ENCODE measurements at places on chromosomes 6 and 20.

DNA sequence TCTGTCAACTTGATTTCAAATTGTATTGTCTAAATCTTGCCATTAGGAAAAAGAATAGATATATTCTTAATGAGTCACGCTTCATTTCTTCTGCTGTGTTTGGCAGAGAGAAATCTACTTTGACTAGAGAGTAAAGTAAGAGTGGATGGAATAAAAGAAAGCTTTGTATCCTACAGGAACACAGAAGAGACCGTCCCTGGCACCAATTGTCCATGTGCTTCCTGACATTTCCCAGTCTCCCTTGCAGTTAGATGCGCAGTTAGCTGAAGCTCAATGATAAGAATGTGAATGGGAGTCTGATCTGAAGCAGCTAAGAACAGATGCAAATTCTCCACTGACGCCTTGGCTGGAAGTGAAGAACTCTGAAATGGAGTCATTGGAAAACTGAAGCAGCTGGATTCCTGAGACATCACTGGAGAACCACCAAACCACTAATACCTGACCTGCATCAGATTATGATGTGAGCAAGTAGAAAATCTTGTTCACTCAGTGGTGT lies 528.2 kb upstream of the MARCKS start:
- H3K27me3 ChIP-seq, result no peaks in the 10 kb centered on the region
- no peak overlapping the region for H3K27ac ChIP-seq
- DNase-seq, result no peak
- no peaks in the 10 kb centered on the region for H3K36me3 ChIP-seq

- H3K27me3 ChIP-seq, result no peaks in the 10 kb centered on the region
- peaks cover 18% of the 10 kb centered on the region for H3K4me1 ChIP-seq
- no peak overlapping the region for H3K4me3 ChIP-seq
- DNase-seq, result no peak
Observed at GRCh38 chr6:35262596-35262995, 3.1 kb downstream of the ZNF76 start.

GRCh38 chr6:168156742-168157265 lies 77.8 kb upstream of the FRMD1 start:
- H3K4me3 ChIP-seq, result no peak overlapping the region
- DNase-seq, result no peak
- no peaks in the 10 kb centered on the region for H3K27me3 ChIP-seq
- peak overlapping the region; percentile 85 for H3K27ac ChIP-seq

DNA sequence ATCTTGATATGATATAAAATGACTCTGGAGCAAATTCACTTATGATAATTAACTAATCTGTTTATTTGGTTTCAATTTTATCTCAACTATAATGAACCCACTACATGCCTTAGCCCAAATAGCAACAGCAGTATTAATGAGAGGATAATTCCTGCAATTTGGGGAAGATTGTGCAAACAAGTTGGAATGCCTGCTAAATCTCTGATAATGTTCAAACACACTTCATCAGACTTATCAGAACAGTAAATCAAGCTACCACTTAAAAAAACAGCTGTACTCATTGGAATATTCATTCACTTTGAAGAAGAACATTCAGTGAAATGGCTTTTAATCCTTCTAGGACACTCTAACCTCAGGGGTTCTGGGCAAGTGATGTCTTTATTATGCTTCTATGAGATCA lies 85.4 kb downstream of the CBLN4 start:
- H3K27me3 ChIP-seq, result no peaks in the 10 kb centered on the region
- H3K4me3 ChIP-seq, result no peak overlapping the region
- no peak overlapping the region for H3K27ac ChIP-seq
- no peaks in the 10 kb centered on the region for H3K36me3 ChIP-seq
- H3K4me1 ChIP-seq, result no peaks in the 10 kb centered on the region
- no peak for DNase-seq

DNA sequence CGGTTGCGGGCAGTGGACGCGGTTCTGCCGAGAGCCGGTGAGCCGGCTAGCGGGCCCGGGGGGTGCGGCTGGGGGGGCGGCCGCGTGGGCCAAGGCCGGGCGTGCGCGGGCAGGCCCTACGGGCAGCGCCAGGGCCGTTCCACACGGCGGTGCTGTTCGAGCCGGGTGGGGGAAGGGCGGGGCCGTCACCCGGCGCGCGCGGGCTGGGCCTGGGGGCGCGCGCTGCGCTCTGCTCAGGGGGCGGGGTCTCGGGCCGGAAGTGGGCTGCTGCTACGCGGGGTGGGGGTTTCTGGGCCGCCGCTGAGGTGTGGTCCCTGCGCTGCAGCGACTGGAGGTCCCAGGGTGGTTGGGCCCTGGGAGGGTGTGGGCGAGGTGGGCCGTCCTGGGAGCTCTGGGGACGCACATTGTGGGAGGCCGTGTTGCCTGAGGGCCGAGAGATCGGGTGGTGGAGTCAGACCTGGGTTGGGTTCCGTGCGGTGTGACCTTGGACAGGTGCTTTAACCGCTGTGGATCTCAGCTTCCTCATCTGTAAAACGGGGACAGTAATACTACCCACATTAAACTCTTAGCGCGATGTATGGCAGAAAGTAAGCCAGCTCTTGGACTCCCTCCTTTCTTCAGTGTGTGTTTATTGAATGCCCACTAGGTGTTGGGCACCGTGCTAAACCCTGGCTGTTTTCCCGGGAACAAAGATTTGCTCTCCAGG lies 391 bp downstream of the MAPRE1 start:
- H3K27ac ChIP-seq, result peak overlapping the region; percentile 84
- H3K36me3 ChIP-seq, result no peaks in the 10 kb centered on the region
- peaks cover 24% of the 10 kb centered on the region for H3K4me1 ChIP-seq
- no peak for DNase-seq
- no peaks in the 10 kb centered on the region for H3K27me3 ChIP-seq

GRCh38 chr20:37364927-37365272 lies 19.0 kb downstream of the SRC start:
- H3K27ac ChIP-seq, result no peak overlapping the region
- no peaks in the 10 kb centered on the region for H3K36me3 ChIP-seq
- no peak overlapping the region for H3K4me3 ChIP-seq
- no peaks in the 10 kb centered on the region for H3K4me1 ChIP-seq
